ENCODE measurements at places on chromosomes 2 and 18.

DNA sequence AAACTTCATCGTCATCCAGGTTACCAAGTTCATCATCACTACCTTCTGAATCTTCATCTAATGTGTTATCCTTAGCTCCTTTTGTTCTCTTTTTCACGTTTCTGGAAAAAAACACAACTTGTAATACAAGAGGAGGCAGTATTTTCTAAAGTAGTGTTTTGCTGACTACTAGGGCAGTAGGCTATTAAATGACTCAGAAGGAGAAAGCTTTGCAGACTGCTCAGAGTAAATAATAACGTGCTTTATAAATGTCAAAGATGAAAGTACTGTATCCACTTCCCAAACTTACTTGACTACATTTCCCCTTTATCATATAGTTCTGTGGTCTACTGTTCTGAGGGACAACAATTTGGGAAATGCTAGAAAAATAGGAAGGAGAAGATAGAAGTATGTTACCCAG lies 15.6 kb downstream of the CEBPZOS start:
- DNase-seq: no peak

- DNase-seq: no peak
These were observed 19.2 kb downstream of the TMEM185B start for GRCh38 chr2:120204022-120204405.

GRCh38 chr2:107027205-107027604 lies 141.2 kb upstream of the ST6GAL2 start:
- no peak for DNase-seq

DNA sequence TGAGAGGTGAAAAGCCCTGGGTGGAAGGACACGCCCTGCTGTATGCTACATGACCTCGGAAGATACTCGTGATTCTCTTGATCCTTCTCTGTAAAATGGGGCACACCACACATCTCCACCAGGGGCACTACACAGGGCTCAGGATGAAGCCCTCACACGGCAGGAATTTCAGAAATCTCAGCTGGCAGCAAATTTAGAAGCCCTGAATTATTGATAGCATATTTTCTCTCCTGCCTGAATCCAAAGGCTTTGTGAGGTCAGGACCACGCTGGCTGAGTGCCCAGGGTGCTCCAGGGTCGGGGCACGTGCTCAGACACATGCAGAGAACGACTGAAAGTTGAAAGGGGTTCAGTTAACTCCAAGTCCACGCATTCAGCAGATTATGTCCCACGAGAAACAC lies 42.1 kb upstream of the GALR1 start:
- DNase-seq: peak; percentile 50

GRCh38 chr18:79985172-79985571 lies 3.2 kb downstream of the TXNL4A start:
- DNase-seq: no peak

DNA sequence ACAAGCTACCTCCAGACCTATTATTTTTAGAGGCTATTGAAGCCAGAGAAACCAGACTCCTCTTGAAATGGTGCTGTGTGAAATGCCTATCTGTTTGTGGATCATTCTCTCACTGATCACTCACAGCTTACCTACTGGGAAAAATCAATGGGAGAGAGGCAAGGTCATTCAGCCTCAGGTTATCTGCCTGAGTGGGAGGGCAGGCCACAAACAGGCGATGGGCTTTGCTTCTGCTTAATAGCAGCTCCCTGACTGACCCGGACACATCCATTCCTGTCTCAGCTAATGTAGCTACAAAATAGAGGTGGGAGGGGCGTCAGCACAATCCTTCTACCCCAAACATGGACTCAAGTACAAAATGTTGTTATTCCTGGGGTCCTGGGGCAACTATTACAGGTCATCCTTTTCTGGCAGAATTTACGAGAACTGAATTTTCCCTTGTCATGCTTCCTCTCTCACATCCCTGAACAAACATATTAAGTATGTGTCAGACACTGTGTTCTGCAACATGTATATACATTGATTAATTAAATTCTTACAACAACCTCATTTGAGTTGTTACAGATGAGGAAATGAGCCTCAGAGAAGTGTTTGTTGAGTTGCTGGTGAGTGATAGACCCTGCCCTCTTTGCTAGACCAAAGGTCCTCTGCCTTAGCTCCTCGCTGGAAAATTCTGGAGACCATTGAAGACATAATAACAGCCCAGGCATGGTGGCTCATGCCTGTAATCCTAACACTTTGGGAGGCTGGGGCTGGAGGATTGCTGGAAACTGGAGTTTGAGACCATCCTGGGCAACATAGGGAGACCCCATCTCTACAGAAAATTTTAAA lies 60.5 kb downstream of the CDK15 start:
- no peak for DNase-seq

GRCh38 chr2:241413929-241414580 lies 58.0 kb downstream of the FARP2 start:
- no peak for DNase-seq

- DNase-seq: no peak
These were observed 772.6 kb upstream of the FAM98A start for GRCh38 chr2:34371711-34372110.

GRCh38 chr2:137178951-137179377 lies 413.6 kb downstream of the THSD7B start:
- DNase-seq: no peak

DNA sequence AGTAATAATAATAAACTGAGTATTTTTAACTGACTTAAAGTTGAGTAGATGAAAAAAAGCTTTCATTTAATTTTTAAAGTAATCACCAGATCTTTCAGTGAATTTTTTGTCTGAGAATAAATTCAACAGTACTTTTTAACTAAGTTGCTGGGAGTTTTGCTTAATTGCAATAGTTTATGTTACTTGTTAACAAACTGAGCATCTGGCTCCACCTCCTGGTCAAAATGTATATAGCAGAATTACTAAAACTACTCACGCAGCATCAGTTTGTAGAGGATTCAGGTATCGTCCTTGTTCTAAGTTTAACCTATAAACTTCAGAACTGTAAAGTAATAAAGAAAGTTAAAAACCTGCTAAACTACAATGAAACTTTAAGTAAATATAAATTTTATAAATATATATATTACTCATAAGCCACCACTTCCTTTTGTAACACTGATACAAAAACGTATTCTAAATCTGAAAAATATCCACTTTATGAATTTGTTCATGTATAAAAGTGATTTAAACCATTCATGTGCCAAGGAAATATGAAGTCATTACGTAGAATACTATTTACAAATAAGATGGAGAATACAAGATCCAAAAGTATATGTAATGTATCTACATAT lies 21.3 kb downstream of the NOL10 start:
- DNase-seq: peak; percentile 29

DNA sequence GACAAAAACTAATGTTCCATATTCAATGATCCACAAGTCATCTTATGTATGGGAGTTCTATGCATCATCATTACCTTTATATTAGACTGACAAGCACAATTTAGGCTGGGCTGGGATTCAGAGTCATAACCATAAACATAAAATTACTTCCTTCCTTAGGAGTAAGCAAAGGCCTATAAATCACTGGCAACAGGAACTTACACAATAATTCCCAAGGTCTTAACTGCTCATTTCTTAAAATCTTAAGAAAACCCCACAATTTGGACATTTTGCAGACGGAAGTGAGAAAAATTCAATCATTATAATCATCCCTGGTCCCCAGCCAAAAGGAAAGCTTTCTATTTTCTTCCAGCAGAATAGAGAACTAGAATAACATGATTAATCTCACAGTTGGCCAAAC lies 232.3 kb downstream of the DYM start:
- no peak for DNase-seq
